Right renal cortex interstitium (tissue), 3 donors: ENCODE measurements at places on chromosomes 2 and 18. TPM values are rescaled to one million over a fixed set of nuclear protein-coding genes. Genes with fewer than 3 reads are reported as not detected.

GCC2 gene
- 50.8 TPM for polyA plus RNA-seq

- no peak for DNase-seq
These were observed 27.5 kb downstream of the MTHFD2 start for GRCh38 chr2:74225698-74226459.

DNA sequence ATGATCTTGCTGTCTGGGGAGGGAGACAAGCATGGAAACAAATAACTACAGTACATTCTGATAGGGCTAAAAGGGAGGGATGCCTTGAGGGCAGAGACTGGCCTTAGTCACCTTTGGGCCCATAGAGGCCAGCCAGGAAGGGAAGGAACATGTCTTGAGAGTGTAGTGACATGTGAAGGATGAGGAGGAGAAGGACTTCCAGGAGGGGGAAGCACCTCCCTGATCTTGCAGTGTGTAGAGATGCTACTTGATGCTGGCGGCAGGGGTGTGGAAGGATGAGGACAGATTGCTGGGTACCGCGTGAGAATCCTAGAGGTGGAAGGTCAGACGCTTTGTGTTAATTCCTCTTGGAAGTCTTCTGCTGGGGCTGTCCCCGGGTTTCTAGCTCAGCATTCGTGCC, 13.1 kb downstream of the TET3 start:
- no peak for DNase-seq

GRCh38 chr2:152696476-152696875, 20.8 kb downstream of the PRPF40A start:
- DNase-seq: no peak
